Neural progenitor cell (in vitro differentiated cells): ENCODE measurements at places on chromosomes 12 and 14. TPM values are rescaled to one million over a fixed set of nuclear protein-coding genes. Genes with fewer than 3 reads are reported as not detected.
A peak's percentile ranks its signal among the peaks of the same experiment; 100 is the strongest.

AHNAK2 gene
- 0.77 and 1.3 TPM in 2 replicates for total RNA-seq

CLEC4D gene
- 0.19 TPM in 2 replicates for total RNA-seq

CKB gene
- total RNA-seq: 54.2 and 173 TPM in 2 replicates

RASSF9 gene
- total RNA-seq: 0.06 TPM in 1 of 2 replicates, not detected in the other

- DNase-seq: no peak
Observed at GRCh38 chr14:46973295-46973694, 321.7 kb upstream of the RPL10L start.

DNA sequence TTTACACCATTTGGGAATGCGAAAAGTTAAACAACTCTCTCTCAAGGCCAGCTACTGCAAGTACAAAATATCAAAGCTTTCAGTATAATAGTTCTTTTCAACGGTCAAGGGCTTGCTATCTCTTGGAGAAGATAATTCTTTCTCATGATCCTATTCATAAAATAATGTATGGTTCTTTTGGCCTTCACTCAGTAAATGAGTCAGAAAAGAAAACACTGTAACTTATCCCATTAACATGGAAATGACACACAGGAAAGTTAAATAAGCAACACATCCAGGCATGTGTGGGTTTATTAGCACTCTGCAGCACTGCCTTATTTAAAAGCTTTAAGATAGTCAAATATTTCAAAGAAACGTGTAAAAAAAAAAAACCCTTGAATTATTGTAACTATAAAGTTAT is 36.9 kb downstream of the ZFC3H1 start:
- no peak for DNase-seq

- no peak for DNase-seq
Observed at GRCh38 chr12:18967814-18968213, 161.7 kb upstream of the PLEKHA5 start.

DNA sequence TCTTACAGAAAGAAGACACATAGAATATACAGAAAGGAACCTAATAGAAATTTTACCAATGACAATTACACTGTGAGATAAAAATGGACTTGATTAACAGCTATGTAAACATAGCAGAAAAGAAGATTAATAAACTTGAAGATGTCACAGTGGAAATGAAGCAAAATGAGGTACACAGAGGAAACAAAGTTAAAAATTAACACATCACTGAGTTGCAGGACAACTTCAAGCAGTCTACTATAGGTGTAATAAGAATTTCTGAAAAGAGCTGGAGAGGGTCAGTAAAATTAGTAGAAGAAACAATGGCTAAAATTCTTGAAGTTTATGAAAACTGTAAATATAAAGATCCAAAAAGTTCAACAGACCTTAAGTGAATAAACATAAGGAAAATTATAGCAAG is 738.7 kb downstream of the C12orf50 start:
- DNase-seq: no peak

- DNase-seq: peak; percentile 75
Observed at GRCh38 chr12:49974231-49974675, 1.5 kb downstream of the AQP6 start.

GRCh38 chr12:6772726-6773589 is 638 bp downstream of the LAG3 start:
- DNase-seq: peak; percentile 48

GRCh38 chr12:121186826-121187225 is 23.1 kb upstream of the P2RX4 start:
- DNase-seq: no peak

GRCh38 chr12:42918443-42918842 is 328.9 kb upstream of the PRICKLE1 start:
- no peak for DNase-seq

GRCh38 chr14:68199554-68200151 is 380.1 kb downstream of the RAD51B start:
- peak; percentile 86 for DNase-seq

DNA sequence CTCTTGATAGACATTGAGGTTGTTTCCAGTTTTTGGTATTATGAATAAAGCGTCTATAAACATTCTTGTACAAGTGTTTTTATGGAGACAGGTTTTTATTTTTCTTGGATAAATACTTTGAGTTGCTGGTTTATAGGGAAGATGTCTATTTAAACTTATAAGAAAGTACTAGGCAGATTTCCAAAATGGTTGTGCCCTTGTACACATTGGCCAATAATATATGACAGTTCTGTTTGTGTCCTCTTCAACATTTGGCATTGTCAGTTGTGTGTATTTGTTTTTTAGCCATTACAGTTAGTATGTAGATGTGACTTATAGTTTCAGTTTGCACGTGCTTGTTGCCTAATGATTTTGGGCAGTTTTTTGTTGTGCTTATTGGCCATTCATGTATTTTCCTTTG is 42.1 kb downstream of the VRK1 start:
- DNase-seq: no peak

GRCh38 chr14:74913986-74914573 is 9.0 kb downstream of the RPS6KL1 start:
- peak; percentile 73 for DNase-seq

GRCh38 chr14:105486974-105487448 is 325 bp downstream of the CRIP1 start:
- DNase-seq: peak; percentile 45

GRCh38 chr14:69673104-69673503 is 61.7 kb downstream of the SUSD6 start:
- no peak for DNase-seq

DNA sequence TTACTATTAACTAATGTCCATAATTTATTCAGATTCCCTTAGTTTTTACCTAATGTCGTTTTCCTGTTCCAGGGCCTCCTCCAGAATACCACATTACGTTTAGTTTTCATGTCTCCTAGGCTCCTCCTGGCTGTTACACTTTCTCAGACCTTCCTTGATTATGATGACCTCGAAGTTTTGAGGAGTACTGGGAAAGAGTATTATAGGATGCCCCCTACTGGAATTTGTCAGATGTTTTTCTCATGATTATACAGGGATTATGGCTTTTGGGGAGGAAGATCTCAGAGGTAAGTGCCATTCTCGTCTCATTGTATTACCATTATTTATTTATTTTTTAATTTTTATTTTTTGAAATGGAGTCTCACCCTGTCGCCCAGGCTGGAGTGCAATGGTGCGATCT is 17.7 kb upstream of the C1S start:
- peak; percentile 35 for DNase-seq

GRCh38 chr14:35229792-35230089 is 62.4 kb upstream of the PSMA6 start:
- no peak for DNase-seq

DNA sequence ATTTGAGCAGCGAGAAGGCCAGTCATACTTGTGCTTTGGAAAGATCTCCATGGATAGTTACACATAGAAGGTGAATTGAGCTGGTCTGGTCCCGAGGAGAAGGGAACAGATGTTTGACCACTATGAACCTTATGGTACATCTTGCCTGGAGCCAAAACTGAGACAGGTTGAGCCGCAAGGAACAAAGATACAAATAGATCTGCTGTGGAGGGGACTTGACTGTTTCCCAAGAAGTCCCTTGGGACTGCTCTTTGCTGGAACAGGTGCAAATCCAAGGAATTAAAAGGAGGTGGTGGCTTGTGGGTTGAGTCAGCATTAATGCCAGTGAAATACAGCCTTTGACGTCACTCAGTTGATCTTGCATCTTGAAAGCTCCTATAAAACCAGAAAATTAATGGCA is 68.8 kb upstream of the PRIMA1 start:
- DNase-seq: no peak

GRCh38 chr14:105249182-105250007 is 1.1 kb downstream of the BTBD6 start:
- DNase-seq: peak; percentile 52

- DNase-seq: no peak
Observed at GRCh38 chr14:72519543-72519942, 374.4 kb downstream of the DPF3 start.

DNA sequence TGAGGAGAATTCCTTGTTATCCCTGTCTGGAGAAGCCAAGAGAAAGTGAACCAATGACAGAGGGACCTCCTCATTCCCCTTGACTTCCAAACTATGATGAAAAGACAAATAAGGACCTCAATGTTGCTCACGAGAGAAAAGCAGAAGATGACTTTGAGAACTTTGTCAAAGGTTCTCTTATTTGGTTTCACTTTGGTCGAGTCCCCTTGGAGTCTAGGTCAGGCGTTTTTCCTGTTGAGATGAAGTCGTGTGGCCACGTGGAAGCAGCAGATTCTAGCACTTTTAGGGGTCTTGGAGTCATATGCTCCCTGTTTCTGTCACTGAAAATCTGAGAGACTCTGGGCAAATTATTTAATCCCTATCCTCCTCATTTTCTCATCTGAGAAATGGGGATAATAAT is 33.8 kb upstream of the COL2A1 start:
- no peak for DNase-seq

GRCh38 chr12:92138144-92138543 is 7.5 kb downstream of the BTG1 start:
- no peak for DNase-seq

DNA sequence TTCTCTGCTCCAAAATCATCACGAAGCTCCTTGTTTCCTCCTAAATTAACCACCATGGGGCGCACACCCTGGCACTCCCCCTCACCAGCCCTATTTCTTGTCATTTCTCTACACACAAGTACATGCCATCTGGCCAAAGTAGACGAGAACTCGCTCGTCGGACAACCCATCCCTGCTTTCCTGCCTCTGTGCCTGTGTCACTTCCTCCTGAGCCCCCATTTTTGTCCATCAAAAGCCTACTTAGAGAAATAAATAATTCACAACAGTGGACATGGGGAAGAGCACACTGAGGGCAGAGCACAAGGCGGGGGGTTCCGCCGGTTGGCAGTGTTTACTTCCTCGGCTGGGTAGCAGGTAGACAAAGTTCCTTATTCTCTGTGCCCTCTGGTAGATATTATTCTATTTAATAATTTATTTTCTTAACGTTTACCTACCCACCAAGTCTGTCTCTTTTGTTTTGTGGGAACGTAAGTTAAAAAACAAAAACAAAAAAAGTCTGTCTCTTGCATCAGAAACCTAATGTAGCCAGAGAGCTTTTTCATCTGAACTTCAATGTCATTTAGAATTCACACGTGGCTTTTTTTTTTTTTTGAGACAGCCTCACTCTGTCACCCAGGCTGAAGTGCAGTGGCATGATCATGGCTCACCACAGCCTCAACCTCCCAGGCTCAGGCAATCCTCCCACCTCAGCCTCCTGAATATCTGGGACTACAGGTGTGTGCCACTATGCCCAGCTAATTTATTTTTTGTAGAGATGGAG is 6.0 kb downstream of the VPS37B start:
- no peak for DNase-seq

DNA sequence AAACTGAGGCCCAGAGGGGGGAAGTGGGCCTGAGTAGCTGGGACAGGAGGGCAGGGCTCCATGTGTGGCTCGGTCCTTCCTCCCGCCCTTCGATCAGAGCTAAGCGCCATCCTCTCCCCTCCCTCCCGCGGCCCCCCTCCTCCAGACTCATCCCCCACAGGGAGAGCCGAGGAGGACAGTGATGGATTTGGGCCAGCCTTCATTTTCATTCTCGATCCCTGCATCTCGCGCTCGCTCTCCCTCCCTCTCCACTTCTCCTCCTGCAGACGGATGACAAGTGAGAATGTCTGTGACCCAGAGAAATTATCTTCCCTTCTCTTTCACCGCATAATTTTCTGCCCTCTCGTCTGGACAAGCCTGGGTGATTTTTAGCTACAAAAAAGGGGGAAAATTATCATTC is 183.3 kb downstream of the RBM19 start:
- peak; percentile 31 for DNase-seq

GRCh38 chr14:65756880-65757279 is 344.4 kb downstream of the FUT8 start:
- DNase-seq: no peak
